ENCODE measurements at places on chromosomes 12 and 14.

GRCh38 chr14:36931791-36932190 is 240.6 kb downstream of the SLC25A21 start:
- peak; percentile 31 for DNase-seq

- no peak for DNase-seq
These were observed 2.4 kb downstream of the AGAP2 start for GRCh38 chr12:57735952-57736740.

- no peak for DNase-seq
These were observed 602.6 kb downstream of the SNAPC1 start for GRCh38 chr14:62364800-62365280.

DNA sequence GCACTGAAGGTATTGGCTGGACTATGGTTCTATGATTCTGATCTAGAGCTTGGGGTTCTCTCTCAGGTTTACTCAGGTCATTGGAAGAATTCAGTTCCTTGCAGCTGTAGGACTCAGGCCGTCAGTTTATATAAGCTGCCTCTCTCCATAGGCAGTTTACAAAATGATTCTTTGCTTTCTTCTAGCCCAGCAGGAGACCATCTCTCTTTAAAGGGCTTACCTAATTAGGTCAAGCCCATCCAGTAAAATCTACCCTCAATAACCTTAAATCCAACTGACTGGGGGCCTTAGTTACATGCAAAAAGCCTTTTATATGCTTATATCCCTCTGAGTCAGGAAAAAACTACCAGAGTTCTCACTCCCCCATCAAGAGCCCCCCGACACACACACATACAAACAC is 80.5 kb upstream of the GARIN6 start:
- DNase-seq = no peak

- DNase-seq = no peak
These were observed 103.0 kb downstream of the VCPKMT start for GRCh38 chr14:50013198-50013918.

- DNase-seq = no peak
These were observed 28.6 kb downstream of the GNS start for GRCh38 chr12:64730588-64730969.

GRCh38 chr12:57146961-57147944 is at the start of gene LRP1-AS:
Gene LRP1-AS, minus strand, starts transcription at chr12:57147619.
- DNase-seq = no peak
